ENCODE measurements at places on chromosomes 4 and X.

DNA sequence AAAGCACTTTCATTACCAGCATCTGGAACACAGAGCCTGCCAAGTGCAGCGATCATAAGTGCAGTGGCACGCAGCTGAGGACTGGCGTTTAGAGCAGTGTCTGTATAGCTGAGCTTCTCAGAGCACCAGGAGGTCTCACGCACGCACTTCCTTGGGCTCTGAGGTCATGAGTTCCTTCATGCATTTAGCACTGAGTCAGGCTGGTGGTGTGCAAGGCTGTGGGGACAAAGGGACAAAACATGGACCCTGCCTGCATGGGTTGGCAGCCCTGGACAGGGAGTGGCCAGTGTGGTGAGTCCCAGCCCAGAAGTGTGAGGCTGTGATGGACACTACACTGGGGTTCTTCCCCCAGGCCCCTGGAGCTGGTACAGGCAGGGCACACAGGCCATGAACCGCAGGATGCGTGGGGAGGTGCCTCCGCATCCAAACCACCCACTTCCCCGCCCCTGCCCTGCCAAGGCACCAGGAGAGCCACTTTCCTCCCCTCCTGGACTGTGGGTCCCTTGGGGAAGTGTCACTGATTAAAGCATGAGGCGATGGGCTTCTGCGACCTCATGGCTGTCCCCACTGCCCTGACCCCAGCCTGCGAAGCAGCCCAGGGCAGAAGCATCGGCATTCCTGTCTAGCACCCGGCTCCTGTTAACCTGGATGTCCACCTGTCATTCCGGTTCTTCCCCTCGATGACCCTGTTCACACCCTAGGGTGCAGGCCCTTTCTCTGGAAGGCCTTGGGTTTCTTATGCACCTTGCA is 37.2 kb upstream of the GPR78 start:
- no peak for DNase-seq

GRCh38 chrX:154059231-154059630 is 38.3 kb downstream of the MECP2 start:
- no peak for DNase-seq

DNA sequence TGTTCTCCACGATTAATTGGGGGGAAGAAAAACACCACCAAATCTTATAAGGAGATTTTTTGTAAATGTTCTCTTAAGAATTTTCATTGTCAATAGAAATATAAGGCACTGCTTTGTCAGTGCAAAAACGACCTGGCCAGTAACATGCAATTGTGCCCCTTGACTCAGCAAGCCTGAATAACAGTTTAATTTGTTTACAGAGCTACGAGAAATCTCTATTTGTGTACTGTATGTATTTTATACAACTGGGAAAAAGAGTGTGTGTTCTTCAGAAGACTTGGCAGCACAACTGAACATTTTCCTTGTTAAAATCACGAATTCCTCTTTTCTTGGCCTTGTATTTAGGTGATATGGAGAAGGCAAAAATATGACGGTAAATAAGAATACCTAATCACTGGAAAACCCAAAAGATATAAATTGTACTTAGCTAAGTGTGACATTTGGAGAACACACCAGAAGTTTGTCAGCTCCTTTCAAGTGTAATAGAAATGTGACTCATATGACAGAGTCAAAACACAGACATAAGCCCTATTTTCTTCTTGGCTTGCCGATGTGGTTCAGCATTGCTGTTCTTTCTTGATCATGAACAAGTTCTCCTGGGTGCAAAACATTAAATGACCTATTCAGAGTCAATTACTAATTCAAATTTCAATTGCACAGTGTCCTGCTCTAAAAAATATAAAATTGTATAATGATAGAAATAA is 945.0 kb upstream of the INTU start:
- DNase-seq = no peak

GRCh38 chr4:142356801-142357200 is 489.3 kb downstream of the INPP4B start:
- no peak for DNase-seq

DNA sequence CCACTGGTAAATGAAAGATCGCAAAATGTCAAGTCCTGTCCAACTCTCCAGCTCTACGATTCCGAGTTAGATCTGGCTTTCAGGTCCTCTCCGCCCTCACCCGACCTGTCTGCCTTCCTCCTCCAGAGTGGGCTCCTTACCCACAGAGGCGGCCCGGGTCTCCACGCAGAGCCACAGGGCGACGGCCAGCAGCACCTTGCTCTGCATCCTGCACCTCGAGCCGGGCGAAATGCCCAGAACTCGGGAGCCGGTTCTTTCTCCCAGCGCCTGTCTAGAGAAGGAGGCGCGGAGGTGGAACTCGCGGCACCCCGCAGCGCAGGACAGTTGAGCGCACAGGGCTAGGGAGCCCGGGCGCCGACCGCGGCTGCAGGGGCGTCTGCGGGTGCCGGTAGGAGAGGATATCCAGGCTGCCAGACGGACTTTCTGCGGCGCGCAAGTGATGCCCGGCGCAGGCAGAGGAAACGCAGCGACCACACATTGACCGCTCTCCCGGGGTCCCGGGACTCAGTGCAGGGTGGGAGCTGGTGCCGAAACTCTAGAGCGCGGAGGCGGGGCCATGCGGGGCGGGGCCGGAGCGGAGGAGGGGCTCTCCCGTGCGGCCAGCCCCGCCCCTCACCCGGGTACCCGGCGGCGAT is at the start of gene KDR:
KDR (minus strand) TSS at position 509 of the 635 bp plus-strand sequence; CDS start at position 207, 302 bp downstream.
- DNase-seq = no peak

- no peak for DNase-seq
These were observed 42.1 kb downstream of the PDGFC start for GRCh38 chr4:156929386-156930105.

- DNase-seq = no peak
These were observed 28.3 kb upstream of the NKX6-1 start for GRCh38 chr4:84527391-84527790.

GRCh38 chr4:11602606-11603340 is 174.1 kb upstream of the HS3ST1 start:
- DNase-seq = no peak

DNA sequence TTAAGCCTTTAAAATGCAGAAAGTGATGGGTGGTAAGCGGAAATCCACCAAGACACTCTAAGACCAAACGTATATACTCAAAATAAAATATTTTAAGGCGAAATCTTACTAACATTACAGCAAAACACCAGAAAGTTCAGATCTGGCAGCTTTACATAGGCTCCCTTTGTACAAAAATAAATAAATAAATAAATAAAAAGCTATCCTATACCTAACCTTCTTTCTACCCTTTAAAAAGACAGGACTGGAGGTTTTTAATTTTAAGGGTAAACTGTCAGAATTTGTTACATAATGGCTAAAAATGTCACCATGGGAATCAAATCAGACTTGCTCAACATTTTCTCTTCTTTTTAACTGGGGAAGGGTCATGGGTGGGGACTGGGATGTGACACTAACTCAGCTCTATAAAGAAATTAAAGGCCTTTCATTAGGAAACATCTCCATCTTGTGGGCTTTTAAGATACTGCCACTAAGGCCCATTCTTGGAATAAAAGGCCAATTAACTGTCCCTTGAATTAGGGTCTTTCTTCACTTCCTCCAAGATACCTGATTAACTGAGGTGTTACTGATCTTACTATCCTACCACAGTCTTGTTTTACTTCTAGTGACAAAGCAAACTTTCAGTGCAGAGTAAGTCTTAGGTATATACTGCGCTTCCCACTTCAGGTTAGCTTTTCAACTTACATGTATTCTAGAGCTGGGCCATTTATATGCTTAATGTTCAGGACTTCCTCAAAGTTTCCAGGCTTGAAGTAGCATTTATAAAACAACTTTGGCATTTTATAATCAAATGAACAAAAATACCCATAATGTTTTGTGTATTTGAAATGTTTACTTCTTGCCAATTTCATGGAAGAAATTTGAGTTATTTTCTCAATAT is 13.3 kb downstream of the HNRNPD start:
- DNase-seq = no peak

DNA sequence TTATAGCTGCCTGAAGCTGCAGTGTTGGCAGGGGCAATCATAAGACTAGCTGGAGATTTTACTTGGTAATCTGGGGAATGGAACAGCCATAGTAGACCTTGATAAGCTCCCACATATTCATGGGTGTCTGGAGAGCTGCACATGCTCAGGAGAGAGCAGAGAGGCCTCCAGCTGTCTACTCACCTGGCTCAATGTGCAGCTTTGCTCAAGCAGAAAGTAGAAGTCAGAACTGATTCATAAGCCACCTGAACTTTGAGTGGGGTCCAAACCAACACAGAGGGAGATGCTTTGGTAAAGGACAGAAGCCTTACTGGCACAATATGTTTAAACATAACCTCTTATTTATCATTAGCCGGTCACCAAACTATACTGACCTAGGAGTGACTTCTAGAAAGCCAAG is 54.4 kb downstream of the KDM6A start:
- DNase-seq = no peak

GRCh38 chr4:93617606-93618005 is 210.9 kb upstream of the ATOH1 start:
- no peak for DNase-seq

DNA sequence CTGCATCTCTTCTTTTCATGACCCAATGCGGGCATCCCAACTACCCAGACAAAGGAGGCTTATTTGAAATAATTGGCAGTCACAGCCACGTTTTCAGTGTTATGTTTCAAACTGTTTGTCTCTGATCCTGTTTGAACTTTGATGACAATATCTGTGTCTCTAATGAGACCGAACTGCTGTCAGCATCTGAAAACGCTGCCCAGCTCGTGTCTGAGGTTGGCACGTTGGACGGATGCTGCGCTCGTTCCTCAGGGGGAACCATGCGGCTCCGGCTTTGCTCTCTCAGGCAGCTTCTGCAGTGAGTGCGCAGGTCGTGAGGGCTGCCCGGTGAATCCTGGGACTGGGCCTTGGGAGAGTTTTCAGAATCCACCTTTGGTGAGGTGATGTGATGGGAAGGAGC is 58.4 kb upstream of the SORBS2 start:
- DNase-seq = no peak

GRCh38 chr4:40559585-40560465 is 69.8 kb downstream of the RBM47 start:
- DNase-seq = no peak

- DNase-seq = no peak
These were observed 26.0 kb downstream of the ZNF81 start for GRCh38 chrX:47862680-47863079.

GRCh38 chr4:13329963-13330362 is 154.2 kb downstream of the RAB28 start:
- DNase-seq = no peak

DNA sequence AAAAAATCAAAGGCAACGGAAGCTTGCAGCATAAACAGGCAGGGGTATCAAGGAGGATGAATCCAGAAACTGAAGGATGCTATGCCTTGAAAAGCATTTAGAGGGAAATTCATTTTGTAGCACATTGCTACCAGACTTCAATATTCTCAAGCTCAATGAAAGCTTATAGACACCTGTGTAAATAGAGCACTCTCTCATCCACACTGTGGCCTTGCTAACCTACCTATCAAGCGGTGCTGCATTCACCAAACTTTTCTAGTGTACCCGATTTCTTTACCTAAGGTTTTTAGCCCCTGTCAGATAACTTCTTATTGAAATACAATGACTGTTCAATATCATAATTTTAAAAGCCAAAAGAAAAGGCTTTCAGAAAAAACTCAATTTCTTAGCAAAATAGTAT is 20.2 kb upstream of the HSD17B13 start:
- DNase-seq = no peak

DNA sequence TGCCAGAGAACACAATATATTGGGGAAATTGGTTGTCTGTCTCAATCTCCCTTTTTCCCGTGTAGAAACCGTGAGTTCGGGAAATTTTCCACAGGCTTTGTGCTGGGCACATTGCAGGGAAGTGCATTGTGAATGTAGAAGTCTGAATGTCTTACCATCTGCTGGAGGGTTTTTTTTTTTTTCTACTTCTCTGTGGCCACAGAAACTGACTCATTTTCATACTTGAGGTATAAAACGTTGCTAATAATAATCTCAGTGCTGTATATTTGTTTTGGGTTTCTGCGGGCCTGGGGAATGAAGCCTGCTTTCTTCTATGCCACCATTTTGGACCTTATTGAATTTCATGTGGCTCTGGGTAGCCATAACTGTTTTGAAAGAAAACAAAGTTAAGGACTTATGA is 1001.2 kb downstream of the STIM2 start:
- DNase-seq = no peak

DNA sequence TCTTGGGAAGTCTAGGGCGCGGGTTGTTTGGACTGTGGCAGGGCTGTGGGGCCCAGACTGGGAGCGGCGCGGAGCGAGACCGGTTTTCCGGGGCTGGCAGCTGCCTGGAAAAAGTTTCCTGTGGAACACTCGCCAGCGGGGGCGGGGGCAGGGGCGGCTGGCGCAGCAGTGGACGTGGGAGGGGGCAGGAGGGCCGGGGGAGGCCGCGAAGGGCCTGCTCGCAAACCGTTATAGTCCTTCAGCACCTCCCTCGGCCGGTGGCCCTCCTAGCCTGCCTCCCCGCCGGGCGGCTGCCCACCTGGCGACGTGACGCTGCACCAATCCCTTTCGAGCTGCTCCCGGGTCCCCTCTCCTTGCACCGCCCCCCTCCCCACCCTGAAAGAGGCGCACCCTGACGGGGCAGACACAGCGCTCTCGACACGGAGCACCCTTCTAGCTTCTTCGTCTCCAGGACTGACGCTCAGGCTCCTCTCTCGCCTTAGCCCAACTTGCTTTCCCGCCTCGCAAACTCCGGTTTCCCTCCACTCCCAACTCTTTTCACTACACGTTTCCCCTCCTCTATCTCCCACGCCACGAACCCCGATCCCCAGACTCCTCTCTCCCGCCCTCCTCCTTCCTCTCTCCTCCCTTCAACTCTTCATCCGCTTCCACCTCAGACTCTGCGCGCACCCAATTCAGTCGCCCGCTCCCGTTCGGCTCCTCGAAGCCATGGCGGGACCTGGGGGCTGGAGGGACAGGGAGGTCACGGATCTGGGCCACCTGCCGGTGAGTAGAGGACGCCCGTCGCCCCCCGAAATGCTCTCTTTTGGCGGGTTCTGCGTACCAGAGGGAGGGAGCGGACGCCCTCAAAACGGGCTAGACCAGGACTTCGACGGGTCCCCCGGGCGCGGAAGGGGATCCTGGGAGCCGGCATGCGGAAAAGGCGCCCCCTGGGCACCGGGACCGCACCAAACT is at the start of gene NRK:
NRK (plus strand) TSS at position 402 of the 954 bp plus-strand sequence; CDS start at position 709, 307 bp downstream.
- DNase-seq = no peak

DNA sequence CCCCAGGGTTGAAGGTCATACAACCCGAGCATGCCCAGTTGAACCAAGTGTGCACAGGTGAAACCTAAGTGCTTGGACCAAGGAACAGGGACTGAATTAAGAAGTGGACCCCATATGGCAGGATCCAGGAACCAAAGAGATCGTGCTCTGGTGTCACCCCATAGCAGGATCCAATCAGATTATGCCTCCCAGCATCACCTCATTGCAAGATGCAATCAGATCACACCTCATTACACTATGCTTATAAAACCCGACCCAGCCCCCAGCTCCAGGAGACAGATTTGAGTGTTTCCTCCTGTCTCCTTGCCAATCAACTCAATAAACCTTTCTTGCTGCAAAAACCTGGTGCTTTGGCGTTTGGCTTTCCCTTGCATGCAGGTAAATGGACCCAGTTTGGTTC is 37.6 kb downstream of the EFHC2 start:
- no peak for DNase-seq

DNA sequence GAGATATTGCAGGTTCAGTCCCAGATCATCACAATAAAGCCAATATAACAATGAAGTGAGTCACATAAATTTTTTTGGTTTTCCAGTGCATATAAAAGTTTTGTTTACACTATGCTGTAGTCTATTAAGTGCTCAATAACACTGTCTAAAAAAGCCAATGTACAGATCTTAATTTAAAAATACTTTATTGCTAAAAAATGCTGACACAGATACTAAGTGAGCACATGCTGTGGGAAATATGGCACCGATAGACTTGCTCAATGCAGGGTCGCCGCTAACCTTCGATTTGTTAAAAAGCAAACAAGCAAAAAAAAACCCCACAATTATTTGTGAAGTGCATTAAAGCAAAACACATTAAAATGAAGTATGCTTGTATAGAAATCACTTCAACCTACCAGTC is 10.3 kb downstream of the PLA2G12A start:
- DNase-seq = no peak

Measured in stimulated activated CD4-positive, alpha-beta T cell treated with anti-CD3 and anti-CD28 coated beads, Interleukin-12 subunit alpha, Interleukin-12 subunit beta, amount 100 ng/mL, for 24 hours (primary cell).